ENCODE measurements at places on chromosomes 6 and 20.

GRCh38 chr20:48098099-48098498 lies 312.8 kb upstream of the SULF2 start:
- no peak for DNase-seq

DNA sequence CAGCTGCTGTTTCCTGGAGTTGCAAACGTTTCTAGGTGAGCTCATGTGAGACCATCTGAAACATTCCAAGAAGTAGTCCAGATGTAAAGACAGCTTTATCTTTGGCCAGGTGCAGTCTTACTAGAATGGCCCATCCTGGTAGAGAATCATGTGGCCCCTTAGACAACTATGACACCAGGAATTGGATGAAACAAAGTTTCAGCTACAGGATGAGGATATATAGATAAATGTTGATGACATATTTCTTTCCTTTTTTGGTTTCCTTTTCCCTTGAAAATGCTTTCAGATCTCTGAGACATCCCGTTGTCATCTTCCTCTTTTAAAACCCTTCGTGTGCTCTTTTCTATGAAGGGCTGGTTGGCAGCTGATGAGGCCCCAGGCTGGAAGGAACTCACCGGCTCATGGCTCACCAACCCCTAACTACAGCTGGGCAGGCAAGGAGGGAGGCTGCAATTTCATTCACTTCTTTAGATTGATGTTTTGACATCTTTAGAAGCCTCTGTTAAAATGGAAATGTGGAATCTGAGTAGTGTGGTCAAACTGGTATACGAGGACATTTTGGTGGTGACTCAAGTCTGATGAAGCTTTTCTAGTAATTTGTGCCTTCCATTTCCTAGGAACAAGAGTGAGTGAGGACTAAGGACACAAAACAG lies 167.9 kb upstream of the TNFAIP3 start:
- DNase-seq: no peak

DNA sequence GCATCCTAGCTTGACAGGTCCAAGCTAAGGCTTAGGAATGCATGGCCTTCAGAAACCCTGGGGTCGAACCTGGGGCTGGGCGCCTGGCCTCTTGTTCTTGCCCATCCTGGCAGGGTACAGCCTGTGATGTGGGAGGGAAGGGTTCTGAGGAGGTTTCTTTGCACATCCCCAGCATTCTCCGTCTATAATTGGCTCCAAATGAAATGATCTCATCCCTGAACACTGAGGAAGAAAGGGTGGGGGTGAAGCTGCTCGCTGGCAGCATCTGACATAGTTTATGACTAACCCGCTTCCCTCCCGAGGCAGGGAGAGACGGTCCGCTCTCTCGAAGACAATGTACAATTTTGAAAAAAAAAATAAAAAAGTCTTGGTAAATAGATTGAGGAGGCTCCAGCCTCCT lies 67.1 kb upstream of the ZNFX1 start:
- DNase-seq: peak; percentile 71

DNA sequence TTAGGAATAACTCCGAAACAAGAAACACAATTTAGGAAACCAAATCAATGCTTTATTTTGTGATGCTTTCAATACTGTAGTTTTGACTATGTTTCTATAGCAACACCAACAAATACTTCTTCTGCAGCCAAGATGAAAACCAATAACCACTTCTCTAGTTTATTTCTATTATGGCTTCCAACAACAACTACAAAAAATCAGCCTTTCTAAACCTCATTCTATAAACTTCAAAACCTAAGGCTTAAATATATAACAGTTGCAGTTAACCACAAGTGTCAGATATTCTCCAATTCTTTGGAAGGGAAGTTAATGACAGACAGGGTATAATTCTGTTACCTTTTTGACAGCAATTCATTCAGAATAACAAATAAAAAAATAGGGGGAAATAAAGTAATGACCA lies 80.9 kb downstream of the EPB41L2 start:
- no peak for DNase-seq

DNA sequence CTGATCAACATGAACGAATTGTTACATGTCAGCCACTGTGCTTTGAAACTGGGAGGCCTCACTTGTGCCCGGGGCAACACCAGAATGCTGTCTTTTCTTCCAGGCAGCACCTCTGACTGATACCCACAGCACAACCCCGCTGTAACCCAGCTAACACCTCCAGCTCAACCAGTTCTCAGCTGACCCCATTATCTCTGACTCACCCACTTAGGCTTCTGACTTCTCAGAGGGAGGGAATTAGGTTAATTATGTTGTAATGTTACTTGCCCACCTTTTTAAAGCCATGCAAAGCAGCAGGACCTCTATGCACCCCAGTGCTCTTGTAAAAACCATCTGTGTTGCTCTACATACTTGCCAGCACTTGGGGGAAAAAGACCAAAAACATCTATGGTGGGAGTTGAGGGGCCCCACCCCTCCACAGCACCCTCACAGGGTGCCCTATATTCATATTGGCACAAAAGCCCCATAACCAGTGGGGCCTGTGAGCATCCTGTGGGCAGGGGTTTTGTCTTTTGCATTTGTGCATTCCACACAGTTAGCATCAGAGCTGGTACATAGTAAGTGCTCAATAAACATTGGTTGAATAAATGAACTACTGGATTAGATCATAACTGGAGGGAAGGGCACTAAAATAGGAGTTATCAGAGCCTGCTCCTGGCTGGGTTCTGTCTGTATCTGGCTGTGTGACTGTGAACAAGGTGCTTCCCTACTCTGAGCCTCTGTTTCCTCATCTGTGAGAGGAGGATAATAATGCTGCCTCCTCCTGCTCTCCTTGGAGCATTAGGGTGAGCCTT lies 22.3 kb downstream of the BNIP5 start:
- DNase-seq: no peak
